ENCODE measurements at places on chromosomes 1 and 21.

DNA sequence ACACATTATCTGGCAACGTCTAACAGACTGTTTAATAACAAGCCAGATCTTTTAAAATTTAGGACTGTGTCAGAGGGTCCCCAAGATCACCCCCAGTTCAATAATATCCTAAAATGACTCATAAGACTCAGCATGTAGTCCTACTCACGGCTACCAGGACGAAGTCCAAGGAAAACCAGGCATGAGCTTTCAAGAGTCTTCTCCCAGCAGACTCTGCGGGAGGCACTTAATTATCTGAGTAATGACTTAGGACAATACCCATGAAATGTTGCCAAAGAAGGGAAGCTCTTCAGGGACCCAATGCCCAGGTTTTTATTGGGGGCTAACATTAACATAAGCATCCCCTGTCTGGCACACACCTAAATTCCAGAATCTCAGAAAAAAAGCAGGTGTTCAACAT lies 7.0 kb downstream of the HFM1 start:
- no peak for DNase-seq

DNA sequence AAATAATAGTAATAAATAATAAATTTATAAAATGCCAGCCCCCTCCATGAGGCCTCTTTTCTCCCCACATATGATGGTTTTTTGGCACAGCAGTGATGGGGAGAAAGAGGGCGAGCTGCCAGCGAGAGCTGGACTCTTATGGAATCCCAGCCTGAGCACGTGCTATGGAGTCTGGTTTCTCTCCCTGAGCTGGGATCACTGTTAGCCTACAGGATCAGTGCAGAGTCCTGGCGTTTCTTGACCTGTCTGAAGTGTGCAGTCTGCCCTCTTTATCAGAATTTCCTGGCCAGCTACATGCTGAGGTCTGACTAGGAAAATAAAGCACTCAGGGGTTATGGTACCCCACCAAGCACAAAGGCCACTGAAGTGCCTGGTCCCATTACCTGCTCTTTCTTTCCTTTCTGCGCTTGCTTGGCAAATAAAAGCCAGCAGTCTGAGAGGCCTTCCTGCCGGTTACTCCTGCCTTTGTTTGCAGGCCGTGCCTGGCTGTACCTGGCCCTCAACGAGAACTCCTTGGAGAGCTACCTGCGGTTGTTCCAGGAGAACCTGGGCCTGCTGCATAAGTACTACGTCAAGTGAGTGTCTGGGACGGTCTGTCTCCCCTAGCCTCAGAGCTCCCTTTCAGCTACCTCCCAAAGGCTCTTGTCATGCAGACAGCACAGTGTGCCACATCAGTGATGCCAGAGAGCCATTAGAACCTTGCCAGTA lies 18.5 kb upstream of the SLC25A34 start:
- DNase-seq, result no peak

DNA sequence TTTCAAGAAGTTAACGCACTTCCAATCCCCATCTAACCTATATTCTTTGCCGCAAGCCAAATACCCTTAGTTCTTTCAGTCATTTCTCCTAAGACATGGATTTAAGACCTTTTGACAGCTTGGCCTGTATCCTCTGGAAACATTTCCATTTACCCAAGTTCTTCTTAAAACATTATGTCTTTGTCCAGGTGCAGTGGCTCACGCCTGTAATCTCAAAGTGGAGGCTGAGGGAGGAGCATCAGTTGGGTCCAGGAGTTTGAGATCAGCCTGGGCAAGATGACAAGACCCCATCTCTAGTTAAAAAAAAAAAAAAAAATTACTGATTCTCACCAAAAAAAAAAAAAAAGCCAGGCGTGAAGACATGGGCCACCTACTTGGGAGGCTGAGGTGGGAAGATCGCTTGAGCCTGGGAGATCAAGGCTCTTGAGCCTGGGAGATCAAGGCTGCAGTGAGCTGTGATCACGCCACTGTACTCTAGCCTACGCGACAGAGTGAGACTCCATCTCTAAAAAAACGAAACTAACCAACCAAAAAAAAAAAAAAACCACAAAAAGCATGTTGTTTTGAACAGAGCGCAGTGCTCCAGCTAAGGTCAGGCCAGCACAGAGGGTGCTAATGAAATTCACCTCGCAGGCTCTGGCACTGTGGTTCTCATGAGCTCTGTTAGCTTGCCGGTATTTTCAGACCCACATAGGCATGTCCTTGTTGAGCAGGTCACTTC lies 36.0 kb downstream of the NUAK2 start:
- DNase-seq, result no peak

- no peak for DNase-seq
Observed at GRCh38 chr1:41226815-41227434, 15.2 kb downstream of the SCMH1 start.

DNA sequence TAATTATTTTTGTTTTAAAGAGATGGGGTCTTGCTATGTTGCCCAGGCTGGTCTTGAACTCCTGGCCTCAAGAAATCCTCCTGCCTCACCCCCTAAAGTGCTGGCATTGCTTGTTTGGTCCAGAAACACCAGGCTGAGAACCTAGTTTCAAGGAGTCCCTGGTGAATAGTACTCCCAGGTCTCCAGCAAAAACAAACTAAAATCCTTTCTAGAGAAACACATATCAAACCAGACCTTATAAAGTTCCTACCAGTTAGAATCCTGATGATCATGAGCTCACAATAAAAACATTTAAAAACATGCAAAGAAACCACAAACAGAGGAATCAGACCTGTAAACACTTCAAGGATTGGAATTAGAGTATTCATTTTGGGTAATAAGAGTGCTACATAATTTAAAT lies 34.4 kb upstream of the PADI1 start:
- DNase-seq, result no peak

- DNase-seq, result no peak
Observed at GRCh38 chr1:47786316-47786715, 210.9 kb downstream of the TRABD2B start.

DNA sequence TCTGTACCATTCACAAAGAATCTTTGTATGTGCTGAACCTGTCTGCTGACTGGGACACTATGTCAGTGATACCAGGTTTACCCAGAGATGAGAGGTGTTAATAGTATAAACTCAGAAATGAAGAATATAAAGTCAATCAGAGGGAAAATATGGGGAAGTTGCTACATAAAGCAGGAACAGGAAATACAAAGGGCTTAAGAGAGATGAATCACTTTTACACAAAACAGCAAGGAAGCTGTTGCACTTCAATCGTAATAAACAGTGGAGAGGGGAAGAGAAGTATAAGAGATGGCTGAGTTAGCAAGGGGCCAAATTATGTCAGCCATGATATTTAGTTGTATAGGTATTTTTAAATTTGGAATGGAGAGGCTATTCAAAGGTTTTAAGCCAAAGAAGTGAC lies 890.2 kb upstream of the NCAM2 start:
- no peak for DNase-seq

GRCh38 chr1:245690156-245690690 lies 535.4 kb downstream of the KIF26B start:
- DNase-seq, result no peak

GRCh38 chr1:15132965-15133364 lies 20.6 kb upstream of the TMEM51 start:
- DNase-seq, result no peak

DNA sequence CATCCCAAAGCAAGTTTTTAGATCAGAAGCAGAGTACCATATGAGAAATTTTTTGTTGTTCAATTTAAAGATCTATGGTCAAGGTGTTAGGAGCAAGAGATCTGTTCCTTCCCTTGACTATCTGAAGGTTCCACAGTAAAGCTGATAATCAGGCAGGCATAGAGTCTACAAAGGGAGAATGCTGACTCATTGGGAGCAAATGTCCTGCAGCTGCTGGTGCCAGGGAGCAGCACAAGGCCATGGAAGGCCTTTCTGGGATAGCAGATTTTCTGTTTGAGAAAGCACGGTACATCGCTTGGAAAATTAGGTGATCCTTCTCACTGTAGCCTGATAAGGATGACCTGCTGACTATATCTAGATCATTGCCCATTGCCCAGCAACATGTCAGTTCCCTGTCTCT lies 210.1 kb upstream of the C1orf87 start:
- DNase-seq, result no peak

GRCh38 chr21:42780617-42781016 lies 98.7 kb downstream of the WDR4 start:
- no peak for DNase-seq

DNA sequence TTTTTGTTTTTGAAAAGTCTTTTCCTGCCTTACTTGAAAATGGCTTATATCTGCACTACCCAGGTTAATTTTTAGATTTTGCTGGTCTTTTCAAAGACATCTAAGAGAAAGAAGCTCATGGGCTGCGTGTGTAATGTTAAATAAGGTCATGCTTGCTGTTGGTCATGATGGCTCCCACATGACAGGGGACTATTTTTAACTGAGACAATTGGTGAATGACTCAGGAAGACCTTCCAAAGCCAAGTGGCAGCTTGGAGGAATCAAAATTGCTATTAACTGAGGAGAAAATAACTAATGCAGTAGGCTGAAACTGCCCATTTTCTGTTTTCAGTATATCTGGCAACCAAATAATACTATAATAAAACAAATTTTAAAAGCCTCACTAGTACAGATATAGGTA lies 117.1 kb upstream of the SPAG17 start:
- no peak for DNase-seq

- DNase-seq, result no peak
Observed at GRCh38 chr1:72442262-72442661, 159.9 kb upstream of the NEGR1 start.

DNA sequence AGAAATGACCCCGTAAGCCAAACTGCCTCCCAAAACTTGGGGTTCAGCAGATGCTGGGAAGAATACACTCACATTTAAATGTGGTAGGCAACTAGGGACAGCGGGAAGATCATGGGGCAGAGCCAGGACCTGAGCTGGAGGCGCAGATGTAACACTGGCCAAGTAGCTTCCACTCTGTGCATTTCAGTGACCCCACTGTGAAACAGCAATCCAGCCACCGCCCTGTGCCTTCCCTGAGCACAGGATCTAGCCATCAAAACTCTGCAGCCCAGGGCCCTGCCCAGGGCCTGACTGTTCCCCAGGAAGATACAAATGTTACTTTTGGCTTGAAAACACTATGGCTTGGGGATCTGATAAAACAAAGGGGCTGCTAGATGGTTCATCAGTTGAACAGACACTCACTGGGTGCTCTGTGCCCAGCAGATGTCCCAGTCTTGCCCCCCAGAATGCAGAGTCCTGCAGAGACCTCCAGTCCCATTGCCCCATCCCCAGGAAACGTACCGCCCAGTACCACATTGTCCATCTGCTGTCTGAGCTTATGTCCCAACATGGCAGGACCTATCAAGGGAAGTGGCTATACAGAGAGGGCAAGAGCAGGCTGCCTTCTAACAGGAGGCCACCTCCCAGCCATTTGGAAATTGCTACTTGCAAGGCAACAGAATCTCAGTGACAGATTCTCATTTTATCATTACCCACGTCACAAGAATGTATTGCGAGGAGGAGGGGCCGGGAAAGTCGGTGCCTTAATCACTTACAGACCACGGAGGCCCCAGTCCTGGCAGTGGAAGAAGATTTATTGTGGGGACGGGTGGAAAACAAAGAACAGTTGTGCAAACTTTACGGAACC lies 124.0 kb downstream of the DMRTB1 start:
- DNase-seq, result no peak

DNA sequence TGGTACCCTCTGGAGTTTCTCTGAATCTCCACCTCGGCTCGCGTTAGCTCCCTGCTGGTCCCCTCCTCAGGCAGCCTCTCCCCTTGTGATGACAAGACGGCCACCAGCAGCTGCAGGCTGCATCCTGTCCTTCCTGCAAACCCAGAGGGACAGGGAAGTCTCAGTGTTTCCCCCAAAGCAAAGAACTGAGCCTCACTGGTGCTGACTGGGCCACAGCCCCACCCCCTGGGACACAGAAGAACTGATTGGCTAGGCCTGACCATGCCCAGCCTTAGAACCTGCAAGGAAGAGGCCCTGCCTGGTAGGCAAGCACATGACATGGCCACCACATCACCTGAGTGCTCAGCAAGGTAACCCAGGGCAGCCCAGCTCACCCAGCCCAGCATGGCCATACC lies 34.6 kb downstream of the TMEM51 start:
- peak; percentile 34 for DNase-seq

GRCh38 chr21:35528116-35529042 lies 479.3 kb upstream of the RUNX1 start:
- DNase-seq, result no peak

DNA sequence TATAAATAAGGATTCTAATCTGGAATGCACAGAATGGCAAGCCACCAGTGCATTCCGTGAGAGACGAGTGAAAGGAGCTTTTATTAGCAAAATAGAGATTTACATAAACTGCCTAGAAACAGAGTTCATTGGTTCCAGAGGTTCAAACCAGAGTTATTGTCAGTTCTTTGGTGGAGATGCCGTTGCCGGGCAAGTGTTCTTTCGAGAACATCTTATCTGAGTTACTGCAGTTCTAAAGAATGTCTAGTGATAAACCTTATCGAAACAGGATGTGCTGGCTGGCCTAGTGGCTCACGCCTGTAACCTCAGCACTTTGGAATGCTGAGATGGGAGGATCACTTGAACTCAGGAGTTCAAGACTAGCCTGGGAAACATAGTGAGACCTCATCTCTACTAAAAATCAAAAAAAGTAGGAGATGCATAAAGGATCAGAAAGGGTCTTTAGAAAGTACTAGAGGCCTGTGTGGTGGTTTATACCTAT lies 19.9 kb upstream of the EVI5 start:
- peak; percentile 80 for DNase-seq

DNA sequence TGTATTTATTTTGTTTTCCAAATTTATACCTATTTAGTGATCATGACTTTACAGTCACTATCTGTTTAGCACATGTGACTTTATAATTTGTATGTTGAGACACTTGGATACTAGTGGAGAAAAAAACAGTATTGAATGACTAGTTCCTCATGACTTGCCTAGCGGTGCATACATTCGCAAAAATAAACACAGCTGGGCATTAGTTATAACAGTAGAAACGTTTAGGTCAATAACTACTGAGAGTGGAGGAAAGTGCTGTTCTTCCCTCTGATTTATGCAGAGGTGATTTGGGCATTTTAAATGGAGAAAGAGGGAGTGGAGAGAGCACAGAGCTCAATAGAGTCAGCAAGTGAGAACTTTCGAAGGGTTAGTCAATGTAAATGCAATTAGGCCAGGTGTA lies 1679.0 kb upstream of the B3GALT2 start:
- DNase-seq, result no peak

GRCh38 chr21:27423038-27423437 lies 456.1 kb upstream of the ADAMTS5 start:
- no peak for DNase-seq

- DNase-seq, result no peak
Observed at GRCh38 chr1:210908257-210908656, 225.7 kb downstream of the KCNH1 start.

DNA sequence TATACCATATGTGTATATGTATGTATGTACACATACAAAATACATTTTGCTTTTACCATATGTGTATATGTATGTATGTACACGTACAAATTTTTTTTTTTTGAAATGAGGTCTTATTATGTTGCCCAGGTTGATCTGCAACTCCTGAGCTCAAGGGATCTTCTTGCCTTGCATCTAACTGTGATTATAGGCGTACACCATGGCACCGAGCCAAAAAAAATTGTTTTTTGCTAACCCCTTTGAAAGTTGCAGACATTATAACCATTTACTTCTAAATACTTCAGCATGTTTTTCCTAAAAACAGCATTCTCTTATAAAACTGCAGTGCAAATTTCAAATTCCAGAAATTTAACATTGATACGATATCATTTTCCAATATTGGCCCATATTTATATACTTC lies 147.0 kb downstream of the POU2F1 start:
- no peak for DNase-seq

GRCh38 chr1:222557574-222557973 lies 9.7 kb upstream of the HHIPL2 start:
- no peak for DNase-seq

- no peak for DNase-seq
Observed at GRCh38 chr1:170732252-170732588, 68.3 kb downstream of the PRRX1 start.
